ENCODE measurements at places on chromosomes 3 and 15.

- no peak for DNase-seq
These were observed 40.5 kb downstream of the NUDT16 start for GRCh38 chr3:131421957-131422498.

DNA sequence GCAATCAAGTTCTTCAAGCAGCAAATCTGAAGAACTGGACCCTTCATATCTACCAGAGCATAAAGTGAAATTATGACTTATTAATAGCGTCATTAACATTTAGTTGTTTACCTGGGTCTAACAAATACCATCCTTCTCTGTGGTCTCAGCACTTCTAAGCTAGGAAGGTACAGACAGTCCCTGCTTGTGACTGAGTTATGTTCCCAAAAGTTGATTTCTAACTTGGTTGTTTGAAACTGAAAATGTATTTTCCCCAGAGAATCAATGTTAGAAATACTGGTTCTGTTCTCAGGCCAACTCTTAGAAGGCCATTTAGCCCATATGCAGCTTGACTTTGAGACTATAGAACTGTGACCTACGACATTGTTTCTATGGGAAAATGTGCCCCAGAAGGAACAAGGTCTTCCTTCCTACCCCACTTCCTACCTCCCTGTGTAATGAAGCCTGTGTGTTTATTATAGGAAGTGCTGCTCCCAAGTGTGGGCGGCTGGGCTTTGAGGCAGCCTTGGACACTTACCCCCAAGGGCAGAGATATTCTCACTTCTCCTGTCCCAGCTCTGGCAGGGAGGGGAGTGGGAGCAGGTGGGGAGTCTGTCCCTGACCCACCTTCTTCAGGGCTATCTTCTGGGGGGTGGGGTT lies 12.2 kb upstream of the MAPK6 start:
- DNase-seq = peak; percentile 12

- no peak for DNase-seq
These were observed 228.2 kb downstream of the OPA1 start for GRCh38 chr3:193821151-193821668.

DNA sequence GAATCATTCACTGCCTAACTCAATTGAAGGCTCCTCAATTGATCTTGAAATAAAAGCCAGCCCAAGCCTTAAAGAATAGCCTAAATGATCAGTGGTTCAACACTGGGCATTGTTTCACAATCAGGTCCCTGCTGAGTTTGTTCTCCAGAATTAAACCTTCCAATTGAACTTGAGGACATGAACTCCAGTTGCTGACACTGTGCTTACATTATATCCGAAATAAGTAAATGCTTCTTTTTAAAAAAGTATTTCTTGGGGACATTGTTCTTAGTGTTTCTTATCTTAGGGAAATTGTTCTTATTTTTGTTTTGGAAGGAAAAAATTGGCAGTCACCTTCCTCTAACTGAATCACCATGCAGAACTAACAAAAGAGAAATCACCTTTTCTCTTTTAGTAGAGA lies 450.2 kb downstream of the RBMS3 start:
- DNase-seq = no peak

DNA sequence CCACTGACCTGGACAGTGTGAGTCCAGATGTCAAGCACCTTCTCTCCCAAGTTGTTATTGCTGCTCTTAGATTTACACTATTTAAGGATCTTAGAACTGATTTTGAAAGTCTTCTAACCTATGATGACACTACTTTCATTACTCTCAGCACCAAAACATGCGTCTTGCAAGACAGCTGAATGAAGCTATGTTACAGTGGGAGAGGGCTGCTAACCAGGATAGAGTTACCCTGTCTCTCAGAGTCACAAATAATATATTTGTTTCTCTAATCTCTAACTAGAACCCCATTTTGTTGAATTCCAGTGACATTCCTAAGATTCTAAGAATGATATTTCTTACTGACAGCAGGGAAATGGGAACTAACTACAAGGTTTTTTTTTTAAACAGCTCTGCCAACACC lies 455.5 kb downstream of the MAGI1 start:
- no peak for DNase-seq

GRCh38 chr15:38130740-38131498 lies 121.7 kb upstream of the SPRED1 start:
- no peak for DNase-seq

DNA sequence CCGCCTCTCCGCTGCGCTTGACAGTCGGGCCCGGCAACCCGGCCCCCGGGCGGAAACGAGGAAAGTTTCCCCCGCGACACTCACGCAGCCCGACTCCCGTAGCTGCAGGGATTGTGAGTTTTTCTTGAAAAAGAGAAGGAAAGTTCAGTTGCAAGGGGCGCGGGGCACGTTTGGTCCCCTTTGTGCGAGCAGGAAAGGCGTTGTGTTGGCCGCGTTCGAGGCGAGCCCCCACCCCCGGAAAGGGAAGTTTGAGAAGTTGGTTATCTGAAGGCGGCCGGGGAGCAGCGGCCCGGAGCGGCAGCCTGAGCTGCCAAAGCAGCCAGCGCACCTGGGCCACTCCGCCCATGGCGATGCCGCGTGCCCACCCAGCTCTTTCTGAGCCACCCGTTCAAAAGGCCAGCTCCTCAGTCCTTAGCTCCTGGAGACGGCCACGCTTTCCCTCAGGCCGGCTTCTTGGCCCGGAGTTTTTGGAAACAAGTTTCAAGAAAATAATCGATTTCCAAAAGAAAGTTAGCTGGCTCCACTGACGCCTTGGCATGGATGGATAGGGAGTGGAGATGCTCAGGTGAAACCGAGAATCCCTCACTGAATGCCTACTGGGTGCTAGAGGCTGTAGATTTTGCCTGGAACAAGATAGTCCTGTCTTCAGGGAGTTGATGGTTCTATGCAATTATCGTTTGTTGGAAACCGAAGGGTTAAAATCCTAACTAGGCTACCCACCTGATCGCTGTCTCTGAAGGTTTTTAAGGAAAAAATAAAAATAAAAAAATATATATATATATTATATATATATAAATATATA lies 832 bp downstream of the TGFBR2 start:
- peak; percentile 29 for DNase-seq

DNA sequence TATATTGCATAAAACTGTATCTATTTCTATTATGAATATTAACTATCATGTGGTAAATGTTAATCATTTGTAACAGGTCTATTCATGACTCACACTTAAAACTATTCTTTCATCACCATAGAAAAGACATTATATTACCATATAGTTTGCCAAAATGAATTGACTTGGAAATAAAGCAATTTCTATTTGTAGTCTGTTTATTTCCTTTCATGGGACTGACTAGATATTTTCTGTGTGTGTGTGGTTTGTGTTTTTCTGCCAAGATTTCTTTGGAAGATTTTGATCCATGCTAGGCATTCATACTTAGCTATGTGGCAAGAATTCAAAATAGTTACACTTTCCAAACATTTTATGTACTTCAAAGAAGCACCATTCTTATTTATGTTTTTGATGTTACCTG lies 522.5 kb upstream of the AGTR1 start:
- no peak for DNase-seq

GRCh38 chr3:100269410-100270214 lies 8.8 kb downstream of the TBC1D23 start:
- no peak for DNase-seq

DNA sequence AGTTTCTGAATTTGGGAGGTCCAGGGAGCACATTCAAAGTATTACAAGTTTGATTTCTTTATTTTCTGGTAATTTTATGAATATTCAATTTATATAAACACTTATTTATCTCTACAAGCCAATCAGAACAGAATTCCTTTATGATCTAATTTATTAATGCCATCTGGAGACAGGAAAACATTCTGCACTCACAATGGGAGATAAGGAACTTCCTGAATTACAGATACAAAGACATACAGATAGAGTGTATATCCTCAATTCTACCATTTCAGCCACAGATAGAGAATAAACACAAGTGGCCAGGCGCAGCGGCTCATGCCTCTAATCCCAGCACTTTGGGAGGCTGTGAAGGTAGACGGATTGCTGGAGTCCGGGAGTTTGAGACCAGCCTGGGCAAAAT lies 86.0 kb downstream of the IQCH start:
- DNase-seq = no peak

- DNase-seq = no peak
These were observed 1.3 kb downstream of the SRP14 start for GRCh38 chr15:40037721-40038120.

- DNase-seq = peak; percentile 41
These were observed 23.0 kb upstream of the SV2B start for GRCh38 chr15:91077029-91077428.

GRCh38 chr15:73333001-73333400 lies 35.8 kb downstream of the HCN4 start:
- DNase-seq = no peak

Data from DMS53 (cell line).